Stimulated activated CD4-positive, alpha-beta T cell treated with anti-CD3 and anti-CD28 coated beads, TNF-alpha, amount 100 ng/mL, for 1 hour (primary cell): ENCODE measurements at places on chromosomes 5 and 9.

DNA sequence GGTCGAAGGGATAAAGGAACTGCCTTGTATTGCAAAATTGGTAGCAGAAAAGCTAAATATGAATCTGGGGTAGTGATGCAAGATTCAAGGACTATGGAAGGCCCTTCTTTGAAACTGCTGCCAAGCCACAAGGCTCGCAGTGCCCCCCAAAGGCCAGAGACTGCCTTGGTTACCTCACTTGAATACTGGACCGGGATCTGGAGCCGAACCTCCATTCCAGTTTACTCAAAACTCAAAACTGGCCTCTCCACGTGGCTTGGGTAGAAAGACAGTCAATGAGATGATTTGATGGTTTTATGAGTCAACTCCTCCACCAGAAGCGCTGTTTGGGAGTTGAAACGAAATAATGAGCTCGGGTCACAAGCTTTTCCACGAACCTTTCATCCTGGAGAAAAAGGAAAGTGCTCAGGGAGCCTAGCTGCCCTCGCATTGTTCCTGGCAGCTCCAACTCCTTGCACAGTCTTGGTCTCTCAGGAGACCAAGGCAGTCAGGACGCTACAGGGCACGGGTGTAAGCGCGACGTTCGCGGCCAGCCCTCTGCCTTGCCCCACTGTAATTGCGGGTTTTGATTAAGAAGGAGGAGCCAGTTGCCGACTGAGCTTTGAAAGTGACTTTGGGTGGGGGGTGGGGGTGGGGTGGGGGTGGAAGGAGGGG, 2.8 kb downstream of the ST8SIA4 start:
- DNase-seq, result no peak

DNA sequence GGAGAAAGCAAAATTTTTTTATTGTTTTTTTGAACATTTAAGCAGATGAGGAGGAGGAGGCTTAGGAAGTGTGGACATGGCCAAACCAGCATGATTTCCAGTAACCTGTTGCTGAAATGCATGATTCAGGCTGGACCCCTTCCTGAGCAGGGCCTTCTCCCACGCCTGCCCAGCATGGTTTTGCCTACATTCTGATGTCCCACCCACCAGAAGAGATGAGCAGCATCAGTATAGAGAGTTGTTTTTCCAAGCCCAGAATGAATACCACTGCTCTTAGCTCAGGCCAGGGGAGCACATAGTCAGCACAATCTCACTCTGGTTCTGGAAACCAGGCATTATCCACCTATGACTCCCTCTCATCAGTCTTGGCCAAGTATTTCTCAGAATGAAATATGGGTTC, 90.1 kb downstream of the PAPPA start:
- no peak for DNase-seq

DNA sequence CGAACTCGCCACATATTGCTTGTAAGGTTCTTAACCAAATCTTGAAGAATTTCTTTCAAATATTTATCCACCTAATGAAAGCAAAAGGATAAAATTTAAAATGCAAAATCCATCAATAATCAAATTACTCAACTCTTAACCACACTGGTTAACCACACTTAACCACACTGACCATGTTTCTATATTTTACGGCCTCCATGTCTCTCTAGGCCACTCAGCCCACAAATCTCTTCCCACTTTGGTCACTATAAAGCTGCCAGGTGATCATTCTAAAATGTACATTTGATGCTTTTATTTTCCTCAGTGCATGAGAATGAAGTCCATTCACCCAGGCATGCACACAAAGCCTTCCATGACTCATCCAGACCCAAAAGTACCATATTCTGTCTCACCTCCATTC, 56.4 kb upstream of the OR2K2 start:
- DNase-seq, result no peak

DNA sequence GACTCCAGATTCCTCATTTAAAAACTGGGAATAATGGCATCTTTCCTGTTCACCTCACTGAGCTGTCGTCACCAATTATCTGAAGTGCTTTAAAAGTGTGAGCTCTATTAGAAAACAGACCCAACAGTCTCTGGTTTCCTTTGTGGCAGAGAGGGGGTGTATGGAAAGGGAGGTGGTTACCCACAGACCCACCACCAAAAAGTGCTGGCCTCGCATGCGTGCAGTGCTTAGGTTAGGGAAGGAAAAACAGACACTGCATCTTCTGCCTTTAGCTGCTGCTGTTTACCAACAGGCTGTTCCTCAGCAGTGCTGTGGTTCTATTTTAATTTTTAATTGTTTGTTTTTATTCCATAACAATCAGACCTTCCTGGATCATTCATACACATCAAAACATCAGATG, 249.6 kb downstream of the PIK3R1 start:
- no peak for DNase-seq

DNA sequence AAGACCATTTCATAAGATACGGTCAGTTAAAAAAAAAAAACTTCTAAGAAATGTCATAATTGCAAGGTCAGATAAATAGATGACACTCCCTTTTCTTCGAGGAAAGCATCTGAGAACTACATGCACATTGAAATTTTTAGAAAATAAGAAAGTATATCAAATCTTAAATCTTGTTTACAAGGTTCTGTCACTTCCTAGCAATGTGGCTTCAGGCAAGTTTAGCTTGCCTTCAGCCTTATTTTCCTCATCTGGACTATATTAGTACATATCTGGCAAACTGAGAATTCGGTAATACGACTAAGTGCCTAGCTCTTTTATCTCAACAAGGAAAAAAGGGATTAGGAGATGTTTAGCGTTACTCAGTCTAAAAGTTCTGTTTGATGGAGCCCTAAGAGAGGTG, 32.5 kb upstream of the OR2K2 start:
- DNase-seq, result no peak

DNA sequence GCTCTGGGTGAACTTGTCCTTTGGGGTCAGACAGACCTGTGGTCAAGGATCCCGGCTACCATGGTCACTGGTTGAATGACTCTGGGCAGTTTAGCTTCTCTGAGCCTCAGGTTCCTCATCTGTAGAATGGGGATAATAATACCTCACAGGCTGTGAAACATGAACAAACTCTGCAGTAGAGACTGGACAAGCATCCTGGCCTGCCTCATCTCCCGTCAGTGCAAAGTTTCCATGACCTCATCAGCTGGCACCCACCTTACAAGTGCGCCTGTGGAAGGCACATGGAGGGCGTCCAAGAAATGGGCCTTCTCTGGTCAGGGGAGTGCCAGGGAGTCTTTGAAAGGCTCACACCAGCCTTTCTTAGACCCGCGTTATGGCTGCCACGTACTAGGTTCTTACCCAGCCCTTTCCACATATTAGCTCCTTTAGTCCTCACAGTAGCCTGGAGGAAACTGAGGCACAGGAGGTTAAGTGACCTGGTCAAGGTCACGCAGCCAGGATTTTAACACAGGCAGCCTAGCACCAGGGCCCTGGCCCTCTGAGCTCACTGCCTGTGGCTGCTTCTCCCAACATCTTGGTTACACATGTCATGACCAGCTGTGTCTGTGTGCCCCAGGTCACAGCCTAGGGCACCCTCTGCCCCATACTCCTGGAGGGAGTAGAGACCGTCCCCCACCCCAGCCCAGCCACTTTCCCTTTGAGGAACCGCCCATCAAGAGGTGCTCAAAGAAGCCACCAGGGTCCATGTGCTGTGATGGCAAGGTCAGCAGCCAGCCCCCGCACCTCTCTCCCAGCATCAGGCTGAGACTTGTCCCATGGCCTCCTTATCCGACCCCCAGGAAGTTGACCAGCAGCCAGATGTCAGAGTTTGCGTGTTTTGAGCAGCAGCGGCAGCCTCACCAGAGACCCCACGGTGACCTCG, 39.4 kb upstream of the RPL26L1 start:
- no peak for DNase-seq

GRCh38 chr5:135423846-135424168, 23.3 kb downstream of the DCANP1 start:
- DNase-seq, result no peak

GRCh38 chr9:124122813-124123462, 111.4 kb downstream of the LHX2 start:
- DNase-seq, result no peak

DNA sequence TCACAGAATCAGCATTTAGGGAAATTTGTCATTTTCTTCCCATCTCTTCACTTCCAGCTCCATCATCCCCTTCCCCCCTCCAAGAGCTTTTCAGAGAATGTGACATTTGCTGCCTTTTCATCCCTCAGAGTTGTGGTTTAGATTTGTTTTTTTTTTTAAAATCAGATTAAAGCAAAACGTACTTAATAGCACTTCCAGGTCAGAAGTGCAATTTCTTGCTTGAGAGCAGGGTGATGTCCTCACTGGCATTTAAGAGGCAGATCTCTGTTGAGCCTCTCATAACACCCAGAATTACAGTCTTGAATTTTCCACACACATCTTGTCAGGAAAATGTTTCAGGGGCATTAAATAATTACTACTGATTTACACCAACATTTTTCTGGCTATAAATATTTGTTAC, 236.8 kb upstream of the VLDLR start:
- DNase-seq, result no peak

DNA sequence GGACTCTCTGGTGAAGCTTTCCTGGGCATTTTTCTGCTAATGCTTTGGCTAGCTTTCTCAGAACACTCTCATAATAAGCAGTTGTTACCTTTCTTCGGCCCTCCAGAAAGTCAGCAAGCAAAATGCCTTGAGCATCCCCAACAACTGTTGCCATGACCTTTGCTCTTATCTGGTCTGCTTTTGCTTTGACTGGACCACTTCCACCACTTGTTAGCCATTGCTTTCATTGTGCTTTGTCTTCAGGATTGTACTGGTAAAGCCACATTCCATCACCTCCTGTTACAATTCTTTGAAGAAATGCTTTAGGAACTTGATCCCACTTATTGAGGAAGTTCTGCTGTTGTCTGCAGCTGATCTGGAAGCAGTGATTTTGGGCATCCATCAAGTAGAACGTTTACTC, 35.7 kb downstream of the RAD50 start:
- DNase-seq, result no peak

DNA sequence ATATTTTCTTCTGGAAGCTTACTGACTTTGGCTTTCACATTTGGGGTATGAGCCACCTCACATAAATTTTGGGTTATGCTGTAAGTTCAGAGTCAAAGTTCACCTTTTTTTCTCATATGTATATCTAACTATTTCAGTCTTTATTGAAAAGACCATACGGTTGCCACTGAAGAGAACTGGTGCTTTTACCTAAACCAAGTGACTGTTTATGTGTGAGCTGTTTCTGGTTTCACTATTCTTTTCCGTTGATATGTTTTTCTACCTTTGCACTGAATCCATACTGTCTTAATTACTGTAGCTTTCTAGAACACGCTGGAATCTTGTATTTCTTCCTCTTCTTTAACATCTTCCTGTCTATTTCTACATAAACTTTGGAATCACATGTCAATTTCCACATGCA, 36.3 kb upstream of the SPINK5 start:
- no peak for DNase-seq

DNA sequence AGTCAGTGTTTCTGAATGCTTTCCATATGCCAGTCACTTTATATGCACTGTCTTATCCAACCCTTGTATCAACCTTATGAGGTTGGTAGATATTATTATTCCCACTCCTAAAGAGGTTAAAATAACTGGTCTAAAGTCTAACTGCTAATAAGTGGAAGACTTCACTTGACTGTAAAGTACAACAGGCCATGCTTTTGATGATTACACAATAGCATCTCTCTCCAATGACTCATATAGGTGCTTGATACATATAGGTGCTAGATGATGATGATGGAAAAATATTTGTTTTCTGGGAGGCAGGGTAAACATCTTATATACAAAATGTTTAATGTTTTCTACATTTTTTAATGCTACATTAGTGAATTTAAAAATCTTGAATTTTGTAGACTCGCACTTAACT, 75.9 kb upstream of the NR3C1 start:
- DNase-seq, result no peak

DNA sequence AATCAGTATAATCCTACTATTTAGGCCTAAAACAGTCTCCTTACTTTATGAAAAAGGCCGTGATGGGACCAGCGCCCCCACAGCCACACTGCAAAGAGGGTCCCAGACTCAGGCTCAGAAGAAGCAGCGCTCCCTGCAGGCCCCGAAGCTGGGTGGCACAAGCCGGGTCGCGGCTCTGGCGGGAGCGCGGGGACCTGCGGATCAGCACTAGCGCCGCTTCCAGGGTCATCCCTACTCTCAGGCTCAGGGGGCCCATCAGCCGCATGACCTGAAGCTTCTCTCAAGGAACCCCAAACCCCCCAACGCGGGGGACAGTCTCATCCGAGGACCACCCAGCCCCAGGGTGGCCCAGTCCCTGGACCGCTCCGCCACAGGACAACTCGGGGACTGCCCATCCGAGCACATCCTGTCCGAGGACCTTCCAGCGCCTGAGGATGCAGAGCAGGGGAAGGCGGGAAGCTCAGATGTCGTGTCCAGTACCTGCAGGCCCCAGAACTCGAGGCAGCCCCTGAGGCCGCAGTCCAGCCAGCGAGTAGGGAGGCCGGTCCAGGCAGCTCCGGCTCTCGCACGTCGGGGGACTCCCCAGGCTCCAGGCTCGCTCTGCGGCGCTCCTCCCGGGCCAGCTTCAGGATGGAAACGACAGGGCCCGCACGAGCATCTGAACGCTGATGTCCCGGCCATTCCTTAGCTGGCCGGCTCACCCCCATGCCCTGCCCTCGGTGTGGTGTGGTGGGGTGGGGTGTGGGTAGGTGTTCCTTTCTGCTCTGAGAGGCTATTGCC, 32.4 kb upstream of the CDK20 start:
- no peak for DNase-seq

DNA sequence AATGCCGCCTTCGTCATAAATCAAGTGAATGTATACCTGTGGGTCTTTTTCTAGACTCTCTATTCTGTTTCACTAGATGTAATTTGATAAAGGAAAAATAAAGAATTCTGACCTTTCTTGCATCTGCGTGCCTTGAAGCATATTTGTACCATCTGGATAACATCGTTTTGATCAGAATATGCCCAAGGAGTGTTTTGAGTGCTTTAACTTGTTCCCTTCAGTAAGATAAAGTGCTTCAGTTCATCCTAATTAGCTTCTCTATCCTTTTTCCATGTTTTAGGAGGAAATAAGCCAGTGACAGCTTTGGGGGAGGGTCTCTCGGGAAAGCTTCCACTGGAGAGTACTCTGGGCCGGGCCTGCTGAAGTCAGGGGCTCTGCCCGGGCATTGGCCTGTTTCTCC, 113.5 kb upstream of the DAP start:
- DNase-seq, result no peak

GRCh38 chr5:76337953-76338451, 65.1 kb upstream of the IQGAP2 start:
- DNase-seq, result no peak

DNA sequence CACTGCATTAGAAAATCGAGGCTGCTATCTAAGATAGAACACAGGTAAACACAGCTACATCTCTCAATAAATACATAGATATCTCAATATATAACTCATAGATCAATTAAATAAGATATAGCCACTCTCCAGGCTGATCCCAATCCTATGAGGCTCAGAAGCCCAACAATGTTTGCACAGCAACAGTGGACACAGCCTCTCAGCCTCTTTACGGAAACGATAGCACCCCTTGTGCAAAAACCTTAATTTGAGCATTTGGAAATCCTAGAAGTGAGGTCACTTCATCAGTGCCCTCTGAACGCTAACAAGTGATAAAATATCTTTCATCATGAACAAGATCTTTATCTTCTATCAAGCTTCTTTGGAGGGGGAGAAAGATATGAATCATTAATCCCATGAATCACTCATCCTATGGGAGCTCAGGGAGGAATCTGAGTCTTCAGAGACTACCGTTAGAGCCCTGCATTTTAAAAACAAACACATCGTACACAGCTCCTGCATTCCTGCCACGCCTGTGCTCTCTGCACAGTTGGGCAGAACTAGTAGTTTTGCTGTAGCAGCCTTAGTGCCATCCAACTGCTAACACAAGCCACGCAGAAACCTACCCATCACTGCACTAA, 71.4 kb downstream of the MED27 start:
- DNase-seq, result no peak

GRCh38 chr9:134341306-134341705, 15.1 kb downstream of the RXRA start:
- no peak for DNase-seq

- DNase-seq, result no peak
Observed at GRCh38 chr5:135371622-135372232, 27.3 kb downstream of the MACROH2A1 start.
